AG08395 (cell line): ENCODE measurements at places on chromosomes 6 and 20.

DNA sequence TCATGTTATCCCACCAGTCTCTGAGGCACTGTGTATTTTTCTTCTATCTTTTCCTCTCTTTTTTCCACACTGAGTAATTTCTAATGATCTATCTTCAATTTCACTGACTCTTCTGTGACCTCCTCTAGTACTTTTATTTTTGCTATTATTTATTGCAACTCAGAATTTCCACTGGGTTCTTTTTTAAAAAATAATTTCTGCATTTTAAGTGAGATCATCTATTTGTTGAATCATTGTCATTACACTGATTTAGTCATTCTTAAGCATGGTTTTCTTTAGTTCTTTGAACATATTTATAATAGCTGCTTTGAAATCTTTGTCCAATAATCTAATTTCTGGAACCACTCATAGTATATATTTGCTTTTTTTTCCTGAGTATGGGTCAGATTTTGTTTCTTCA is 96.7 kb upstream of the SLC22A16 start:
- DNase-seq = no peak

GRCh38 chr20:47373206-47373733 is 16.8 kb upstream of the ZMYND8 start:
- no peak for DNase-seq

DNA sequence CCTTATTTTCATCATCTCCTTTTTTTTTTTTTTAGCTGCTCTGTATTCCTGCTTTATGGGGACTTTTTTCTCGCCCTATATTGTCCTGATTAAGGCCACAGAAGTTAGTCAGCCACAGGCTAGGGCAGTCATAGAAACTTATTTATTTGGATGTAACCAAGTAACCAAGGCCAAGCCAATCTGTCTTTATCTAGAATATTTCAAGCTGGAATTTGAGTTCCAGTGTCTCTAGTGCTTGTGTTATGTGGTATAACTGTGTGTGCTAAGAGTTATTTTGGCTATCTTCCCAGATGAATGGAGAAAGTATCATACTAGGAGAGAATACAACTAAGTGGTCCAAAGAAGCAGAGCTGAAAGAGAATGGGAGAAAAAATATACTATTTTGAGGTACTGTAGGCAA is 751.5 kb downstream of the CBLN4 start:
- DNase-seq = no peak

DNA sequence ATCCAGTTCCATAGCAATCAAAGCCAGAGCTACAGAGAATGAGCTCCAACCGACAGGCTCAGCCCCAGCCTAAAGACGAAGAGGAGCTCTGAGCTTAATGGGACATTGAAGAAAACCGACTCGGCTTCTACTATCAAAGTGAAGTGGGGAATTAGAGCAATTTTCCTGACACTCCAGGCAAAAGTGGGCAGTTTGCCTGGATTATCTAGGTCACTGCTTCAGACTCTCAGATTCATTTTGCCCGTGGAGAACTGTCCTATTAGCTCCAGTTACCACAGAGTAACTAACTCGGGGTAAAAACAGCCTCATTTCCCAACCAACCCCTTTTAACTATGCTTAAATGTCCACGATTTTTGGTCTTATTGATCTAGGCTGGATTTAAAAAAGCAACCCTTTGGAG is 592.1 kb upstream of the NRSN1 start:
- DNase-seq = peak; percentile 5

DNA sequence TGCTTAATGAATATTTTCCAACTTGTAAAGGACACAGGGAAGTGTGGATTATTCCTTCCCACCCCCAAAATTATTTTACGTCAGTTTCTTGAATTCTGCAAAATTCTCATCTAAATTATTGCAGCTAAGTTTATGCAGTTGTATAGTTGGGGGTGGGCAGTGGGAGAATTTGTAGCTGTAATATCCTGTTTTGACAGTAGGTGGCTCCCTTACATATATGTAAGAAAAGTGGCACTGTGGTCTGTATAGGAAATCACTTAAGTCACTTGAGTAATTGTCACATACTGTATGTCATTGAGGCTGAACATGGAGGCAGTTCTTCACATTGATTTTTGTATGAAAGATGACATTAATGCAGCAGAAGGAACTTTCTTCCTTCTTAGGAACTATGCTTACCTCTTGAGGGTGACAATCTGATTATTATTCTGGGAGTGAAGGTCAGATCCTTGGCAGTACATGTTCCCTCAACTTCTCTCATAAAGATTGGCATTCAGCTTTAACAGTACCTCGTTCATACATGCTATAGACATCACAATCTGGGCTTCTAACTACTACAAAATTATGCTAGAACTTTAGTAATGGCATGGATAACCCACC is 14.6 kb upstream of the CFAP206 start:
- peak; percentile 53 for DNase-seq

GRCh38 chr6:12944001-12944400 is 227.4 kb downstream of the PHACTR1 start:
- DNase-seq = no peak

DNA sequence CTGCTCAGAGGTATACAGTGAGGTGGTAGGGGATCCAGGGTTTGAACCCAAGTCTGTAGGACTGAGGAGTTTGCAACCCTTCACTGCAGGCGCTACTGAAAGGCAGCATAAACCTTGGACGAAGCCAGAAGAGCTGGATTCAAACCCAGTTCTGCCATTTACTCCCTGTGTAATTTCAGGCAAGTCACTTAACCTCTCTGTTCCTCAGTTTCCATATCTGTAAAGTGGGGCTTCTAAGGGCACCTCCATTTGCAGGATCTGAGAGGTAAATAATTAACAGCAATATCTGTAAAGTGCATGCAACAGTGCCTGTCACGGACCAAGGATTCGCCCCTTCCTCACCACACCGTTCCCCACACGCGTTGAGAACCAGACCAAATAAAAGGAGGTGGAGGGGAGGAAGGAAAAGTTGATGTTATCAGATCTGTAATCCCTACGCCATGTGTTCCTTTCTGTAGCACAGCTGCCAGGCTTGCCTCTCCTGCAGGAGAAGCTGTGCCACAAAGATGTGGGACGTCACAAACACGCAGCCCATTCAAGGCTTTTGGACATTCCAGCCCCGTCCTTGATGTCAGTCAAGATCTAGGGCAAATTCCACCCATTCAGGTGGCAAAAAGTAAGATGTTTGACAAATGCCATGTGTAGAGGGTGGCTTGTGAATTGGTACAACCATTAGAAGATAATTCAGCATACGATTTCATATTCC is 9.8 kb downstream of the RIPOR3 start:
- no peak for DNase-seq

DNA sequence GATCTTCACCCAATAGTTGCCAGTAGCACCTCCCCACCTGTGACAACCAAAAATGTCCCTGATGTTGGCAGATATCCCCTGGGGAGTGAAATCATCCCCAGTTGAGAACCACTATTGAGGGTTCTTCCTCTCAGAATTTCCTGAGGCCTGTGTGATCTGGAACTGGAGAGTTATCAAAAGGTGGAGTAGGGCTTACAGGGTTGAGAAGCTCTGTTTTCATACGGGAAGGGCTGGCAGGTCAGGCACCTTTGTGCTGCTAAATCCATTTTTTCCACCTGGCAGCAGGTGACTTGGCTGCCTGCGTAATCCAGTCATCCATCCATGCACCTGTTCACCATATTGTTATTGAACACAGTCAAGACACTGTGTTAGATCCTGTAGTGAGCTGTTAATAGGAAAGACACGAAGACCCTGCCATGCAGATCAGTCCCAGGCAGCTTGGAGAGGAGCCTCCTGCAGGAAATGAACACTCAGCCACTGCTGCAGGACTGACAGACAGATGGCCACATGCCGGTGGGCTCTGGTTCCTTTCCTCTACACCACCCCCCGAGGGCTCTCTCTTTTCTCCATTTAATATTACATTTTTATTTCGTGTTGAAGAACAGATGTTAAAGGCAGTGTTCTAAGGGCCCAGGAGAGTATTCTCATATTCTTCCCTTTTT is 5.4 kb downstream of the DUSP22 start:
- no peak for DNase-seq

- no peak for DNase-seq
These were observed 104.7 kb downstream of the PRDM13 start for GRCh38 chr6:99711302-99711701.

DNA sequence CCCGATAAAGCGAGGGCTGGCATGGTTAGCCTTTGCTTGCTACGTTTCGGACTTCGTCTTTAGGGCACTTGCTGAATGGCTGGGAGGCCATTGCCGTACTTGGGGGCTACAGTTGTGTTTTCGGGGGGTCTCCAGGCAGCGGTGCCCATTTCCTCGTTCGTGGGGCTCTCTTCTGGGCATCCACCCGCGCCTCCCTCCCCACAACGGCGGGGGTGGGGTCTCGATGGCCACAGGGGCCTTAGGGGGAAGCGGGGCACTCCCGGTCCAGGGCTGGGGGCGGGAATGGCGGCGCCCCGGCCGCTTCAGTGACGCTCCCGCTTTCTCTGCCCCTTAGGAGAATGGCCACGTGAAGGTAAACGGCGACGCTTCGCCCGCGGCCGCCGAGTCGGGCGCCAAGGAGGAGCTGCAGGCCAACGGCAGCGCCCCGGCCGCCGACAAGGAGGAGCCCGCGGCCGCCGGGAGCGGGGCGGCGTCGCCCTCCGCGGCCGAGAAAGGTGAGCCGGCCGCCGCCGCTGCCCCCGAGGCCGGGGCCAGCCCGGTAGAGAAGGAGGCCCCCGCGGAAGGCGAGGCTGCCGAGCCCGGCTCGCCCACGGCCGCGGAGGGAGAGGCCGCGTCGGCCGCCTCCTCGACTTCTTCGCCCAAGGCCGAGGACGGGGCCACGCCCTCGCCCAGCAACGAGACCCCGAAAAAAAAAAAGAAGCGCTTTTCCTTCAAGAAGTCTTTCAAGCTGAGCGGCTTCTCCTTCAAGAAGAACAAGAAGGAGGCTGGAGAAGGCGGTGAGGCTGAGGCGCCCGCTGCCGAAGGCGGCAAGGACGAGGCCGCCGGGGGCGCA is 2.4 kb downstream of the MARCKS start:
- peak; percentile 14 for DNase-seq

DNA sequence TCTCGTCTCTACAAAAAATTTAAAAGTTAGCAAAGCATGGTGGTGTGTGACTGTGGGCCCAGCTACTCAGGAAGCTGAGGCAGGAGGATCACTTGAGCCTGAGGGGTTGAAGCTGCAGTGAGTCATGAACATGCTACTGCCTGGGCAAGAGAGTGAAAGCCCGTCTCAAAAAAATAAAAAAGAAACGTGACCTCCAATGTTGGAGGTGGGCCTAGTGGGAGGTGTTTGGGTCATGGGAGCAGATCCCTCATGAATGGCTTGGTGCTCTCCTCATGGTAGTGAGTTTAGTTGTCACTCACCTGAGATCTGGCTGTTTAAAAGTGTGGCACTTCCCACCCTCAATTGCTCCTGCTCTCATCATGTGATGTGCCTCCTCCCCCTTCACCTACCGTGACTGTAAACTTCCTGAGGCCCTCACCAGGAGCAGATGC is 24.3 kb downstream of the RBL1 start:
- no peak for DNase-seq

- DNase-seq = no peak
These were observed 8.0 kb downstream of the CST3 start for GRCh38 chr20:23629542-23630391.

DNA sequence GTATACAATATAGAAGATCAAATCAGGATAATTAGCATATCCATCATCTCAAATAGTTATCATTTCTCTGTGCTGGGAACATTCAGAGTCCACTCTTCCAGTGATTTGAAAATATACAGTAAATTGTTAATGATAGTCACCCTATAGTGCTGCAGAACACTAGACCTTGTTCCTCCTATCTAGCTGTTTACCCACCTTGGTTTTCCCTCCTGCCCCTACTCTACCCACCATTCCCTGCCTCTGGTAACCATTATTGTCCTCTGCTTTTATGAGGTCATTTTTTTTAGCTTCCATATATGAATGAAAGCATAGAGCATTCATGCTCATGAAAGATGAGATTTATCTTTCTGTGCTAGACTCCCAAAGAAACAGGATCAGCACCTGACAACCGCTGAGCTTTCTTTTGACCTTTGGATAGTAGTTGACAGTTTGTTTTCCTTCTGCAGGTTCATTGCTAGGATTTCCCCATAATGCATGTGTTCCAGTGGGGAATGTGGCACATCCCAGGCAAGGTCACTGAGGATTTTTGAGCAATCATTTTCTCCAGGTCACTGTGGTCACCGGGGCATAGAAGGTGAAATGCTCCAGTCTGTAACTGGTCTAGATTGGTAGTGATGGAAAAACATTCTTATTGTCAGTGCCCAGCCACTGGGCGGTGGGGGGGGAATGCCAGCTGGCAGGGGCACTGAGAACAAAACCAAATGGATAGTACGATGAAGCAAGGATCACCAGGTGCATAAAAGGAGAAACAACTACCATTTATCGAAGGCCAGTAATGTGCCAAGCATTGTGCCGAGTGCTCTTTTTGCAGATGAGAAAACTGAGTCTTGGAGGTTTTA is 33.6 kb upstream of the BCAS1 start:
- DNase-seq = no peak

DNA sequence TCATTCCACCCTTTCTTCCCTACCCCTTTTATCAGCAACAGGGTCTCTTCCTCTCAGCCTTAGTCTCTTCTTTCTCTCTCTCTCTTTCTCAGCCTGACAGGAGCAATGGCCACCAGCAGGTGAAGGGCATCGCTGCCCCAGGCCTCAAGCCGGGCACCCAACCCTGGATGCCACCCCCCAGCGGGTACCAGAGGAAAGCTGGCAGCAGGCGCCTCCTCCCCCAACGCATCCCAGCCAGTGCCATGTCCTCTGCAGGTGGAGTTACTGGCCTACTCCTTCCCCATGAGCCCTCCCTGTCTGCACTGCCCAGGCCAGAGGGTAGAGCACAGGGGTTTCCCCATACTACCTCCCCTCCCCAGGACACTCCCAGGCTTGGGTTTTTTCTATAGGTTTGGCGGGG is 32.2 kb downstream of the EIF2S2 start:
- no peak for DNase-seq

- DNase-seq = no peak
These were observed 100.5 kb downstream of the CDH4 start for GRCh38 chr20:61352346-61353260.

GRCh38 chr6:116208056-116208785 is 45.7 kb downstream of the TSPYL4 start:
- DNase-seq = no peak

DNA sequence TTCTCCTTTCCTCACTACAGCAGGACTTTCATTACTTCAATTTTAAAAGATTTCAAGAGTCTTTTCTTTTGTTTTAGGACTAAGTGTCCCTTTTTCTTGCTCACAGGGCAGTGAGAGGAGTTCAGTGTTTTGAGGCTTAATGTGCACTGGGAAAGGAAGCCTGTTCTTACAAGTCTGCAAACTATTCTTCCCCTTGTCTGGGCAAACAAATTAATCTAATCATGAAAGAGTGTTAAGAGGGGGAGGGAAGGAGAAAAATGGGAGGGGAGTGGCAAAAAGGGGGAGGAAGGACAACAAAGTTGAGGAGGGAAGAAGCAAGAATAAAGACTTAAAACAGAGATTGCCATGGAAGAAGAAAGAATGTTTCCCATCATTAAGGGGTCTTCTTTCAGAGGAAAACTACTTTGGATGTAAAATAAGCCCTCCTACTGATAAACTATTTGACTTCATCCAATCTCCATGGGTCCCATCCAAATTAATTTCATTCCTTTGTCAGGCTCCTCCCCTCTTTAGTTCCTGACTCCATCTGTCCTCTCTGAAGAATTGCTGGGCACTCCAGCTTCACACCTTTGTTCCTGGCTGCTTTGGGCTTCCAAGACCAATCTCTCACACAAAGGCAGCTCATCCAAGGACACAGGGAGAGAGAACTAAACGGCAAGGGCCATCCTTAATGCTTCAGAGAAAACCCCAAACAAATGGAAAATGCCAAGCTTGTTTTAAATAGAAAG is 244.5 kb downstream of the TPBG start:
- DNase-seq = no peak

- peak; percentile 68 for DNase-seq
These were observed at the start of gene CDH22 for GRCh38 chr20:46308258-46309157. Gene CDH22, minus strand, starts transcription at chr20:46308498. Its CDS starts 57,204 bp downstream, at chr20:46251294.

- DNase-seq = no peak
These were observed 134.5 kb downstream of the SMOC2 start for GRCh38 chr6:168575346-168576098.
